ENCODE measurements at places on chromosomes 6 and 20. TPM values are rescaled to one million over a fixed set of nuclear protein-coding genes. Genes with fewer than 3 reads are reported as not detected.

The SLC17A5 gene
- total RNA-seq, result 11.2 TPM

The DEFB125 gene
- not detected for total RNA-seq

GRCh38 chr6:151379933-151380847 is 11.2 kb downstream of the ZBTB2 start:
- no peak for DNase-seq

GRCh38 chr6:16973545-16974386 is 128.1 kb upstream of the STMND1 start:
- no peak for DNase-seq

The TOX2 gene
- total RNA-seq, result 1.8 TPM

DNA sequence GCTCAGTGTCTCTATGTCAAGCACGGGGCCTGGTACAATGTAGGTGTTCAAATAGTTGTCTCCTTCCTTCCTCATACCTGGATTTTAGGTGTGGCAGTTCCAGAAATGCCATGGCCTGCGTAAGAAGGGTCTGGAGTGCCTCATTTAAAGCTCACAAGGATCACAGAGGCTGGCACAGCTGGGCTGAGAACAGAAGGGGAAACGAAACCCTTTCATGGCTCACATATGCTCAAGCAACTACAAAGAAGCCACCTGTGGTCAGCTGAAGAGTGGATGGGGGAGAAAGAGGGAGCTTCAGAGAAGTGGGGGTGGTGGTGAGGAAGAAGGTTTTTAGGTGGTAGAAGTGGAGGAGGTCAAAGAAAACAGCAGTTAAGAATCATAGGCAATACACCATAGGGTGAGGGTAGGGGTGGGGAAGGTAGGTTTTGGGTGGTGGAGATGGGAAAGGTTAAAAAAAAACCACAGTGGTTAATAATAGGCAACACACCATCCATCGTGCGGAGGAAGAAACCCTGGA is 17.0 kb upstream of the TOP1 start:
- no peak for DNase-seq

DNA sequence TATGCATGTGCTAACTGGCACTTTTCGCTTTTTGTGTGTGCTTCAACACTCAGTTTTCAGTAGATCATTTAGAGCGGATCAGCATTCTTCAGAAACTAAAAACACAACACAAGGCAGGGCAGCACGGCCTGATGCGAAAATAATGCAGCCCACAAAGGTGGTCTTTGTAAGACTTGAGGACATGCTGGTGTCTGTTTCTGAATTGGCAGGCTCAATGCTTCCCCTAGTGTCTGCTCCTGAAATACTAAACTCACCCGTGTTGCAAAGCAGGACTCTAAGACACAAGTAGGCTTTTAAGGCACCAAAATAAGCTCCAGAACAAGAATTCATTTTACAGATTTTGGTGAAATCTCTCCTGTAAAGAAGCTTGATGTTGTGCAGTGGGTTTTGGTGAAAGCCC is 676.5 kb downstream of the TENT5A start:
- no peak for DNase-seq

- DNase-seq, result no peak
Measured at GRCh38 chr20:32605167-32605656, 20.1 kb upstream of the NOL4L start.
